ENCODE measurements at places on chromosomes 1 and 21.

DNA sequence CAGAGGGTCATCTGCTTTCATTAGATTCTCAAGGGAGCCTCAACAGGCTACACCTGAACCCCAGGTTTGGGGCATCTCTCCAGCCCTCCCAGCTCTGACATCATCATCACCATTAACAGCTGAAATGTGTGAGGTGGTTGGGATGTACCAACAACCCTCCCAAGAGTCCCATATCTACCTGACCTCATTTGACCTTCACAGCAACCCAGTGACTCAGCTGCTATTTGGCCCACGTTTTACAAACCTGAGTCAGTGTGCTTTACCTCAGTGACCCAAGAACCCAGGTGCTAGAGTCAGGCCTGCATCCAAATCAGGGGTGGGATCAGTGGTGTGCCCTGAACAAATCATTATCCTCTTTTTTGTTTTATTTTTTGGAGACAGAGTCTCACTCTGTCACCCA is 53.3 kb upstream of the TINAGL1 start:
- peak; percentile 78 for DNase-seq

DNA sequence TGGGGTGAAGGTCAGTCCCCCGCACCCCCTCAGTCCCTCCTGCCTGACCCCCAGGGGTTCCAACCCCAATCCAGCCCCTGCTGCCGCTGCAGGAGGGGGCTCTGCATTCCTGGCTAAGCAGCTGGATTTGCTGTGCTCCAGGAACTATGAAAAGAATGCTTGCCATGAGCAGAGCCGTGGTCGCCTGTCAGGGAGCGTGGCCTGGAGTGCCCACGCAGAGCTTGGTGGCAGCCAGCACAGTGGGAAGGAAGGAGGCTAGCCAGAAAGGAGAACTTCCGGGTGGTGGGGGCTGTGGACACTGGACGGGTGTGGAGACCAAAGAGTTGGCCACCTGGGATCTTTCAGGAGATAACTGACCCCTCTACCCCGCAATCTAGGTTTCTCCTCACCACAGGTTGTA is 5.6 kb downstream of the COL8A2 start:
- no peak for DNase-seq

DNA sequence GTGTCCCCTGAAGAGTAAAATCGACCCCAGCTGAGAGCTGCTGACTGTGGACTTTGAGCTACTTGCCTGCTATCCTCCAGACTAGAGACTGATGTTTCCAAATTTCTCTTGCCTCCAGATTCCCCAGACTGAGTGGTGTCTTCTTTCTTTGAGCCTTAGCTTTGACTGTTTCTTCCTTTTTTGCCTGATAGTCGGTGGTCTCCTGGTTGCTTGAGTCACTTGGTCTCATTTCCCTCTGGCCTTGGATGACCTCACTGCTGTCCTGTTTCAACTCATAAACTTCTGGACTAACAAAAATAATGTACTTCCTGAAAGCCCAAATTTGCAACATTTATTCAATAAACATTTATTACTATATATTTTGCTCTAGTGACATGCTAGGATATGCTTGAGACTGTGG is 52.9 kb upstream of the DIPK1A start:
- DNase-seq = peak; percentile 31

DNA sequence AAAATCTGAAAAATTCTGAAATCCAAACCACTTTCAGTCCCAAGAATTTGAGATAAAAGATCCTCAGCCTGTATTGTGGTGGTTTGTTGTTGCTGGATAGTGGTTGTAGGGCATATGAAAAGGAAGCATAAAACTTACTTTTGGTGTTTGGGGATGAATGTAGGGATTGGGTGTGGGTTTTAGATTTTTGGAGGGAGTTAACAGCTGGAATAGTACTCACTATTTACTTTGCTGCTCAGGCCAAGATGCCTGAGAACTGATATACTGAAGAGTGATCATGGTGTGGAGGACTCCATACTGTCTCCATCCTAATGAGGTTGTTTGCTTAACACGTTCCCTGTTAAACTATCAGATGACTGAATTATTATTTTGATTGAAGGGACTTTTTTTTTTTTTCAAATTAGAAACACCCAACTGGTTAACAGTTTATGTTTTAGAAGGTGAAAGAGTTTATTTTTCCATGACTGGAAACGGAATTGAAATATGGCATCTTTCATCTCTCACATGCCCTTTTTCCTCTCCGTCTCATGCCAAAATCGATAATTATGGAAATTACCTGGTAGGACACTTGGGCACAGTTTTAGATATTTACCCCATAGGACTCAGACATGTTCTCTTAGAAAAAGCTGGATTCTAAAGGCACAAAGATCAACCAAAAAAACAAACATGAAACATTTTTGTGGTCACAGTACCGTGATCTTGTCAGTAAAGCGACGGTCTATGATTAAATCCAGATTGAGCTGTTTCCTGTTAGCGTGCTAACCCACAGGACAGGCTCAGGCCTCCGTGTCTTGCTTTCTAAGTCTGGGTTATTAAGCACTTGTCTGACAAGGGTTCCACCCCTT is 37.3 kb downstream of the RGL1 start:
- peak; percentile 96 for DNase-seq

GRCh38 chr1:113153116-113153803 is 80.3 kb downstream of the LRIG2 start:
- peak; percentile 50 for DNase-seq

DNA sequence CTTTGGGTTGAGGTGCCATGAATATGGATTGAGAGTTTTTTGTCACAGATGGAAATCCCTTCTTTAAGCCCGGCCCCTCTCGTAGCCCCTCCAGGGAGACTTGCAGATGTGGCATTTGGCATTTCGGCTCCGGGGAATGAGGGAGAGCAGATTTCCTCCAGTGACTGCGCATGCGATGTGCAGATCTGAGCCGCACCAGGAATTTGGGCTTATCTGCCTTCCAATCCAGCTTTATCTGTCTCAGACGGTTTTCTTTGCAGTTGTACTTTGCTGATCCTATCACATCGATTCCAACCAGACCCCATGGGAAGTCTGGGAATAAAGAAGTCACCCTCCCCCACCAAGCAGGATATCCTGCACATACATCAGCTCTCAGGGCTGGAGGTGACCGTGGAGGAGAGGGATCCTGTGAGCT is 11.7 kb downstream of the KIF26B start:
- no peak for DNase-seq

GRCh38 chr1:21647431-21648351 is 21.5 kb downstream of the RAP1GAP start:
- DNase-seq = peak; percentile 61

DNA sequence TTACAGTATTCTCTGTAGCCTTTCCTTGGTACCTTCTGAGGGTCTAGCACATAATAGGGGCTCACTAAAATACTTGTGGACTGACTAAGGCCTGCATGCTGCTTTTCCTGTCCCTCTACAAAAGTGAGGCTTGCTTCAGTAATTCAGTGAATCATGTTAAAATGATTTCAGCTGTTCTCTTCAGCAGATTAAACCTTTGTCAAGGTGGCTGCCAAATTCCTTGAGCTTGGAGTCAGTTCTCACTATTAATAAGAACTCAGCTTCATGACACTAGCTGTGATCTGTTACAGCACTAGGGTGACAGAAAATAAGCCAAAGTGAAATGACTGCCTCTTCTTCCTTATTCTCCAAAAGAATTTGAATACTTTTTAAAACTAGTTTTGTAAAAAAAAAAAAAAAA is 128.8 kb downstream of the KCNN3 start:
- DNase-seq = no peak

DNA sequence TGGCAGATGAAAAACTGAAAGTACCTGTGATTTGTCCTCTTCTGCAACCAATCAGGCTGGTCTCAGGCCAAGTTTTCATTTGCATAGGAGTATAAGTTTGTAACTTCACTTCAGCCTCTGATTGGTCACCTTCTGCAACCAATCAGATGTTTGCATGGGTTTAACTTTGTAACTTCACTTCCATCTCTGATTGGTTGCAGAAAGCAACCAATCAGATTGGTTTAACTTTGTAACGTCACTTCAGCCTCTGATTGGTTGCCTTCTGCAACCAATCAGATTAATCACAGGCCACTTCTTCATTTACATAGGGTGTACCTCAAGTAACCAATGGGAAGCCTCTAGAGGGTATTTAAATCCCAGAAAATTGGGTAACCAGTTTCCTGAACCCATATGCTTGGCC is 18.9 kb upstream of the TUT4 start:
- peak; percentile 44 for DNase-seq

- no peak for DNase-seq
Measured at GRCh38 chr1:23525558-23526250, 5.3 kb downstream of the E2F2 start.

- no peak for DNase-seq
Measured at GRCh38 chr21:17128132-17128531, 384.7 kb upstream of the CXADR start.

Data from M059J (cell line).